Fibroblast of the aortic adventitia (primary cell): ENCODE measurements at places on chromosomes 11 and 22. TPM values are rescaled to one million over a fixed set of nuclear protein-coding genes. Genes with fewer than 3 reads are reported as not detected.
A peak's percentile ranks its signal among the peaks of the same experiment; 100 is the strongest.

GRCh38 chr11:61049063-61049377, 53.3 kb upstream of the CD5 start:
- DNase-seq = no peak

DNA sequence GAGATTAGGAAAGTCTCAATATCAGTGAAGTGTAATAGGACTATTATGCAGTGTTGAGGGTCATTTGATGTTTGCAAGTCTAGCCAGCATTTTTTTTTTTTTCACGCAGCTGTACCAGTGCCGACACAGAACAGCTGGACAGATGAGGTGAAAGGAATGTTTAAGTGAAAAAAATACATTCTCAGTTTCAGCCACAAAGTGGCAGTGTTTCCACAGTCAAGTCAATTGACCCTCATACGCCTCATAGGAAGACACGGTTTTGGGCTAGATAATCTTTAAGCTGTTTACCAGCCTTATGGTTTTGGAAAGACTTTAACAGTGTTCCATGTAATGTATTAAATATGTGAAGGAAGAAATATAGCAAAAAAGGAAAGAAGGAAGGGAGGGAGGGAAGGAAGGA, 349.9 kb upstream of the ANO3 start:
- peak; percentile 89 for DNase-seq

DNA sequence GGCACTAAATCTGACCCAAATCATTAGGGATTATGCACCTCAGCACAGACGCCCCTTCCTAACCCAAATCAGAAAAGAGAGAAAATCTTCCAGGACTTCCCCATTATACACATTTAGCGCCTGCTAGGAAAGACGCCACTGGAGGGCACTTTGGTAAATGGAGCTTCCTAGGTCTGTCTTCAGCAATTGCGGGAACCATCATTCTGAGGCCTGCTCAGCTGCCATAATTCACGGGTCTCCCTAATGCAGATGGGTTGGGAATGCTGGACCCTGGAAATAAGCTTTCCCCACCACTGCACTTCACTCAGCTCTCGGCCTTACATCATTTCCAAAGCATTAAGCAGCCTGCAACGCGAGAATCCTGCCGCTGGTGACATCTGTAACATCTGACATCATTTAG, 86.2 kb upstream of the OPCML start:
- no peak for DNase-seq

DNA sequence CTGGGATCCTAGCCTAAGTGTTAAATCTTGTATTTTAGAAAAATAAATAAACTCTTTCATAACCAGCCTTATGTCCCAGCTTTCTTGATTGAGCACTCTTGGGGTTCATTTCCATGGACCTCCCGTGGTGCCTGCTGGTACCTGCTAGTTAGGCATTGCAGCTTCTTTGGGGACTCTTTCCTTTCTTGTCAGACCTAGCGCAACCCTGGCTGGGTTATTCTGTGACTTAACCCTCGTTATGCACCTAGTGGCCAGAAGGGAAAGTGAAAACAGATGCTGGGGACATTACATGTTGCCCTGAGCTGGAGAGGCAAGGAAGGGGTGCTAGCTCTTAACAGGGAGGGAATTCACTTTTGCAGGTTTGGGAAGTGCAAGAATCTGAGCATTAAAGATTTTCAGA, 46.8 kb downstream of the APIP start:
- no peak for DNase-seq

GRCh38 chr22:29480512-29481264, 670 bp downstream of the NEFH start:
- DNase-seq = peak; percentile 50

- no peak for DNase-seq
Observed at GRCh38 chr22:25933158-25933788, 191.3 kb downstream of the MYO18B start.

DNA sequence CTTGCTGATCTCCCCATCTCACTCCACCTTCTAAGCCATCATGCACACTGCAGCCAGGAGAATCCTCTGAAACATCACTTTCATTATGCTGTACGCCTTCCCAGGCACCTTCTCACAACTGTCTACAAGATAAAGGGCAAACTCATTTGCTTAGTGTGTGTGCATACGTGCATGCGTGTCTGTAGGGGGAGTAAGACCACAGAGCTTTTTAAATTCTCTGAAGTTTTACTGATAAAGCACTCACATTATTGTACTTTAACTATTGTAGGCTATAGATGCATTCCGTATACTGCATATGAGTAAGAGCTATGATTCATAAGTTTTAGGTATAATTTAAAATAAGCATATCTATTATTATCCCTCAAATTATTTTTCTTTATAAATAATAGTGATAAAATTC, 15.3 kb upstream of the ANKK1 start:
- peak; percentile 13 for DNase-seq

Gene MTFP1
- total RNA-seq = 0.98 and 5.9 TPM in 2 replicates

Gene FLRT1
- total RNA-seq = 0.18 TPM in 1 of 2 replicates, not detected in the other
